ENCODE measurements at places on chromosomes 6 and 20.

DNA sequence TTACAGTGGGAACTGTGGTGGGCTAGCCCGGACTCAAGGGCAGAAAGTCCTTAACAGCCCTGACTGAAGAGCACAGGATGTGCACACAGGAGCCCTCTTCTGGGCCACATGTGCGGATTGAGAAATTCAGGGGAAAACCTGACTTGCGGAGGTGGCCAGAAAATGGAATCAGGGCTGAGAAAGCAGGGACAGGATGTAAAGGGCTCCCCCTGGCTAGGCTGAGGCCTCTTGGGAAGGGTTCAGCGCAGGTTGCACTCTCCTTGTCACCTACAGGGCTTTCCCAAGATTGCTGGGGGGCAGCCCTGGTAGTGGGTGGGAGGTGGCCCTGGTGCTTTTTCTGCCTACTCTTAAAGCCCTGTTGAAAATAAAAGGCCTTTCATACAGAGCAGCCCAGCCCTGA, 251.2 kb downstream of the SLC24A3 start:
- no peak for DNase-seq

DNA sequence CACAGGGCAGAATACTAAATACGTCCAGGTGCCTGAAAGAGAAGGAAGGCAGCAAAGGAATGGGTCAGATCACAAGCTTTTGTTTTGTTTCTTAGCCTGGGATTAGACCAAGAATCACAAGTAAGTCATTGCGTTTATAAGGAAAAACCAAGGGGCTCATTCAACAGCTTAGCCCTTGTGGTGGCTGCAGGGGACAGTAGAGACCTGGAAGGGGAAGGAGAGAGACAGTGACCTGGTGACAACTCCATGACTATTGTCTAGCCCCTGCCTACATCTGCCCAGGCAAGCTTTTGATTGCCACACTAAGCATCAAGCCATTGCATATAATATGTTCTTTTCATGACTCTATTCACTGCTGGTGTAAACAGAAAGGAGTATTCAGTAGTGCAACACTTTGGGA, 30.2 kb upstream of the TBC1D7 start:
- no peak for DNase-seq

GRCh38 chr6:92967362-92967761, 452.0 kb downstream of the EPHA7 start:
- no peak for DNase-seq

DNA sequence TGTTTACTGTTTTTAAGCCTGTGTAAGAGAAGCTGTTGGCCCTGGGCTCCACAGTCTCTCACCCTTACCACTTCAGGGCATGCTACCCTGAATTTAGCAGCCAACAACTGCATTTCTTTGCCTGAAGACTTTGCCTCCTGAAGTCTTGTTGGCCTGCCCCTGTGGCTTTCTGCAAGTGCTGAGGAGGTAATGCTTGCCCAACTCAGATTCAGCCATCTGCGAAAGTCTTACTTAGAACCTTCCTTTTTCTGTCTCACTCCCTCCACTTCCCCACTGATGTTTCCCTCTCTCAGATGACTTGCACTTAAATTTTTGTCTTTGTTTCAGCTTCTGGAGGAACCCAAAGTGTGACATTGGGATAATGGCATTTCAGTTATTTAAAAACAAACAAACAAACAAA, 11.8 kb upstream of the IBTK start:
- DNase-seq: no peak

- no peak for DNase-seq
Observed at GRCh38 chr6:22149501-22150367, 147.1 kb downstream of the PRL start.

DNA sequence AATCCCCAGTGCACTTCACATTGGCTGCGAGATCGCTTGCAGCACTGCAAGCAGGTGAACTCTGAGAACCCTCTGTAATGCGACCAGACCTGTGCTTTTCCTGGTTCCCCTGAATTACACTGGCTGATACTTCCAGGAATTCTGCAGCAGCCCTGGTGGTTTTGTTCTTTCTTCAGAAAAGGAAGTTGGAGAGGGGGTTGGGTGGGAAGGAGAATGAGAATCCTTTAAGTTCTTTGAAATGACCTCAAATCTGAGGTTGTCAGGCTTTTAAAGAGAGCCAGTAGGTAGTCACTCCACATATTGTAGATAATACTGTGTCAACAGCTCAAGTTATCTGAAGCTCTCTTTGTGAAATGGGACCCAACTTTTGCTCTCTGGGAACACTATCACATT, 62.4 kb downstream of the GCNT2 start:
- peak; percentile 50 for DNase-seq

GRCh38 chr6:1689141-1689540, 79.4 kb downstream of the FOXC1 start:
- DNase-seq: no peak

GRCh38 chr20:13271977-13272975, 51.2 kb downstream of the ISM1 start:
- no peak for DNase-seq

GRCh38 chr6:106072501-106073090, 13.5 kb upstream of the PRDM1 start:
- no peak for DNase-seq

DNA sequence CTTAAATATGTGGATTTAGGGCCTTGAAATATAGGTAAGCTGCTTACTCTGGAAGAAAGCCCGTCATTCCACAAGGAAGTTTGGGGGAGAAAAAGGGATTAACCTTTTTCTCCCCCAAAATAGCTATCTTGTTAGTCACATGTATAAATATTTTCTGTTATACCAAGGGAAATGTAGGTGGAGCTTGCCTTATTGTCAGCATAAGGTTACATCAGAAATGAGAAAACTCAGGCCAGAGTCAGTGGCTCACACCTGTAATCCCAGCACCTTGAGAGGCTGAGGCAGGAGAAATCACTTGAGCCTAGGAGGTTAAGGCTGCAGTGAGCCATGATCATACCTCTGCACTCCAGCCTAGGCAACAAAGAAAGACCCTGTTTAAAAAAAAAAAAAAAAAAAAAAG, 129.9 kb downstream of the LRFN2 start:
- DNase-seq: no peak

- no peak for DNase-seq
Observed at GRCh38 chr6:159074120-159074684, 29.4 kb upstream of the TAGAP start.

DNA sequence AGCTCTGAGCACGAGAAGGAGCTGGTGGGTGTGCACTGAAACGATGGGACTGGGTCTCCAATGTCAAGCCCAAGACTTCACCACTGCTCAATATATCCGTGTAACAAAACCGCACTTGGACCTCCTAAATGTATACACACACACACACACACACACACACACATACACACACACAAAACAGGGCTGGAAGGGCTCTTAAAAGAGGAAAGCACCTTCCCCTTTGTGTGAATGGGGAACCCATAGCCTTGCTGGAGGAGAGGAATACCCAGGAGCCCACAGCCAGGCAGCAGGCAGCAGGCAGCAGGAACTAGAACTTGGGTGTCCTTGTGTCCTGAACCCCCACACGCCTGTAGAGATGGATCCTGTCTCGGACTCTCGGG, 29.8 kb downstream of the TGM2 start:
- no peak for DNase-seq

- DNase-seq: no peak
Observed at GRCh38 chr6:29355603-29356002, 13.1 kb downstream of the OR5V1 start.

DNA sequence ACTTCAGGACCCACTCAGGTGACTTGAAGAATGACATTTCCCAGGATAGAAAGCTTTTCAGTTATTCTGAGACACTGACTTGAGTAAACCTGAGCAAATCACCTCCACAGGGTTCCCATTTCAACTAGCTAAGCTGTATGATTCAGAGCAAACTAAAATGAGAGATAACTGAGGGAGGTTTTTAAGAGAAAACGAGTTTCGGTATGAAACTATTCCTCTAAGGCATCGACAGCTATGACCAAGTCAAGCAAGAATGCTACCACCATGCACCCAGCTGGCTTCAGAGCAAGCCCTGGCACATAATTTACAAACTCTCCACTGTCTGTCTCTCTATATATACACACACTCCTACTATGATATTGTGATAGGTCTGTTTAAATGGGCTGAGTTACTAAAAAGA, 75.4 kb downstream of the PERP start:
- no peak for DNase-seq

DNA sequence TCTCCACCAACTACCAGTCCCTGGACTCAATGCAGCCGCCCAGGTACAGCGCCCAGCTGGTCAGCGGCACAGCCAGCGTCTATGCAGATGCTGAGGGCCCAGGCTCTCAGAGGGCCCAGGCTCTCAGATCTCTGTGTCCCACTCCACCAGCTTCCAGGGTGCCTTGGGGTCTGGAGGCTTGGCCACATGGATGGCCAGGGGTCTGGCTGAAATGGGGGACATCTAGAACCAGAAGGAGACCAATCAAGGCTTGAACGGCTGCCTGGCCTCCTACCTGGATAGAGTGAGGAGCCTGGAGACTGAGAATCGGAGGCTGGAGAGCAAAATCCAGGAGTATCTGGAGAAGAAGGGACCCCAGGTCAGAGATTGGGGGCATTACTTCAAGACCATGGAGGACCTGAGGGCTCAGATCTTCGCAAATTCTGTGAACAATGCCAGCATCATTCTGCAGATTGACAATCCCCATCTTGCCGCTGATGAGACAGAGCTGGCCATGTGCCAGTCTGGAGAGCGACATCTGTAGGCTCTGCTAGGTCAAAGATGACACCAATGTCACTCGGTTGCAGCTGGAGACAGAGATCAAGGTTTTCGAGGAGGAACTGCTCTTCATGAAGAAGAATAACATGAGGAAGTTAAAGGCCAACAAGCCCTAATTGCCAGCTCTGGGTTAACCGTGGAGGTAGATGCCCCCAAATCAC, 44.1 kb upstream of the GRM4 start:
- DNase-seq: peak; percentile 41

- no peak for DNase-seq
Observed at GRCh38 chr6:40719671-40720374, 132.7 kb upstream of the LRFN2 start.
